Vagina (tissue), 2 donors: ENCODE measurements at places on chromosomes 16 and 17.

GRCh38 chr16:58487566-58488351, 12.2 kb upstream of the NDRG4 start:
- no peak for DNase-seq

GRCh38 chr17:45395569-45396415, 36.9 kb downstream of the ARHGAP27 start:
- no peak for DNase-seq

- DNase-seq: peak; percentile 71
Observed at GRCh38 chr17:40545660-40546059, 19.6 kb downstream of the CCR7 start.

GRCh38 chr16:4056161-4057105, 59.8 kb downstream of the ADCY9 start:
- no peak for DNase-seq

- no peak for DNase-seq
Observed at GRCh38 chr16:90018297-90018651, 982 bp downstream of the DBNDD1 start.

DNA sequence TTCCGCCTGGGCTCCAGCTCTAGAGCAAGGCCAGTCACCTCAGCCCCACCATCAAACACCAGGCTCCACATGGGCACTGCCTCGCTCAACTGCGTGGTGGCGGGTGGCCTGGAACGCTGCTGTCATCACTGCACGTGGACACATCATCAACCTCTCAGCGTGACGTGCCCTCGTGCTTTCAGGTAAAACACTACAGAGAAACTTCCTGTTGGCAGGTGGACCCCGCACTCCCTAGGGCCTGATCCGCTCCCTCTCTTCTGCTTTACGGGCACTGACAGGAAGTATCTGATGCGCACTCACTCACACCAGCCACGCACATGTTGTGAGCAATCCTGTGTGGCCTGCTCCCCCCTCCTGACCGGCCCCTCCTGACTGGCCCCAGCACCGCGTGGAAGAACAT, 87.4 kb downstream of the ANKRD11 start:
- no peak for DNase-seq

DNA sequence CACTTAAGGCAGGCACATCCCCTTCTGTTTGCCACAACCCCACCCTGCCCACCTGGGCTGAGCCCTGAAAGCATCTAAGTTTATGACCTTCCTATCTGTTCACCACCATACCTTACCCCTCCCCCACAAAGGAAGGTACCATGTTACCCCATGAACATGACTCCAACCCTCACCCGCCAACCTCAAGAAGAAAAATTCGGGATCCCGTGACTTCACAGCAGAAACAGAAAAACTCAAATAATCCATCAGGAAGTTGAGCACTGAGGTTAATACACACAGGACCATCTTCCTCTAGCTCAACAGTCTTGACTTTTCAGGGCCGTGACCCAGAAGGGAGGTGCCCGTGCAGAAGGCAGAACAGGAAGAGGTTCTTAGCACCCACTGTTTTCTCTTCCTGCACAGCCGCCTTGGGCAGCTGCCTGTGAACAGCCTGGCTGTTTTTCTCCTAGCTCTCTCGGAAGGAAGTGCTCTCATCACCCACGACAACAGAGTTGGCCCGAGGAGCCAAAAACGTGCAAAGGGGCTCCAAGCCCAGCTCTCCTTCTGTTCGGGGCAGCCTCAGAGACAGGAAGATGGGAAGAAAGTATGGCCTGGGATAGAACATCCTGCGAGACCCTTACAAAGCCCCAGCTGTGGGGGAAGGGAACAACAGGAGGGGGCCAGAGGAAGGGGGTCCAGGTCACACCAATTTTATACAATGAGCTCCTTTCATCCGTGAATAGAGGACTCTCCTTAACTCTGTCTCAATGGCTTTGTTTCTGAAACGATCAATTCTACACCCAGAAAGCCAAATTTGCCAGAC, 101.1 kb downstream of the XYLT1 start:
- no peak for DNase-seq

DNA sequence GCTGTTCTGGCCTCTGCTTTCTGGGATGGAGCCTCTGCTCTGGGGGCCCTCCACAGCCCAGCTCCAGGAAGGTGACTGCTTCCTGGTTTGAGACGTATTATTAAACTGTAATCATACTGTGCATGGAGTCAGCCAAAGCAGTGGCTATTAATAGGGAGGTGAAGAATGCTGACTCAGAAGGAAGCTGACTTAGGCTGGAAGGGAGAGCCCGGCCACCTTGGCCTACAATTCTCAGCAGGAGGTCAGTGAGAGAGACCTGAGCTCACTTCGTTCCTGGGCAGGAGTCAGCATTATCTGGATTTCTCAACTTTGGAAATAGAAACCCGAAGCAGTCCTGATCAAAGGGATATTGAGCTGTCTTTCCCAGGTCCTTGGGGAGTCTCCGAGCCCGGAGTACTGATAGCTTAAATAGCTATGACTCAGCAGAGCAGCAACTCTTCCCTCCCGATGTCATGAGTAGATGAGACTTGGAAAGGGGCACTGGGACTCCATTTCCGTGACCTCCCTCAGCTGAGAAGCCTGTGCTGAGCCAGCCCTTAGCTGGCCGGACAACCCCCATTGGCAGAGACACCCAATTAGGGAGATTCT, 91.8 kb downstream of the YPEL2 start:
- no peak for DNase-seq

GRCh38 chr17:47810200-47810821, 11.3 kb downstream of the OSBPL7 start:
- no peak for DNase-seq

DNA sequence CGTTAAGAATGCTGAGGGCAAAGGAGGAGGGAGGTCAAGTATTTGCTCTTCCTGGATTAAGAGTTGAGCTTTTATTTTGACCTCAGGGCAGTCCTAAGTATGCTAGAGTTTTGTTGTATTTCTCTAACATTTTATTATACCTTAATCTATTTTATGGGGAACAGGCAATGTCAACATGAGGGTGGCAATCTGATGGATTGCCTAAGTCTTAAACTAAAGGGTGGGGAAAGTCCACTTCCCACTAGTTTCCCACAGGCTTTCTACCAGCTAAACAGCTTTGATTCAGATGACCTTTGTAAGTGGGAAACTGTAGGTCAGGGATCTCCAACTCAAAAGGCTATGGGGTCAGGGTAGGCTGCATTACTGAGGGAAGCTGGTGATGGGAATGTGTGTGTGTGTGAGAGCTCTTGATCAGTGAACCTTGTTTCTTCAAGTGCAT, 24.9 kb downstream of the HSD17B2 start:
- DNase-seq: no peak

- no peak for DNase-seq
Observed at GRCh38 chr17:57269598-57270255, 13.4 kb downstream of the MSI2 start.

- no peak for DNase-seq
Observed at GRCh38 chr16:55499281-55499680, 9.6 kb upstream of the LPCAT2 start.

DNA sequence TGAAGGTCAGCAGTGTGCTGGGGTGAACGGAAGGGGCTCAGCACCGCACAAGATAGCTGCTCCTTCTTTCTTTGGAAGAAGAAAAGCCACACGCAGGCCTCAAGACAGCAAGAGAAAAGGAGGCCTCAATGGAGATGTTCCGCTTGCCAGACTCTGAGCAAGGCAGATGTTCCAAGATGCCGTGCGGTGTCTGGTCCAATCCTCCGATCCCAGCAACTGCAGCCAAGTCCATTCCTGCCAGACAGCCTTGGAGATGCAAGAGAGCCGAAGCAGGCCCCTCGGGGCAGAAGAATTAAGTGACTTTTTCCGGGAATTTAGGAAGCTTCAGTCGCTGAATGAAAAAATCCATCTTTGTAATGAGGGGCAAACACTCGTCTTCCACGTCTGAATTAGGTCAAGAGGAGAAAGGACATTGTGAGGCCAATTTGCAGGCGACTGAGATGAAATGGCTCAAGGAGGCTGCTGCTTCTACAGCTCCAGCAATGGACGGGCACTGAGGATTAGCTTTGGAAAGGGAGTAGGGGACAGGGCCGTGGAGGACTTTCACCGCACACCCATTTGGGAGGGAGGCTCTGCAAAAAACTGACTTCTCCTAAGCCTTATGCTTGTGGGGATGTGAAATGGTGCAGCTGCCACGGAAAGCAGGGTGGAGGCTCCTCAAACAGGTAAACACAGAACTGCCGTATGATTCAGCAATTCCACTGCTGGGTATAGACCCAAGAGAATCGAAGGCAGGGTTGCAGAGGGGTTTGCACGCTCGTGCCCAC, 44.7 kb downstream of the RPH3AL start:
- DNase-seq: no peak

DNA sequence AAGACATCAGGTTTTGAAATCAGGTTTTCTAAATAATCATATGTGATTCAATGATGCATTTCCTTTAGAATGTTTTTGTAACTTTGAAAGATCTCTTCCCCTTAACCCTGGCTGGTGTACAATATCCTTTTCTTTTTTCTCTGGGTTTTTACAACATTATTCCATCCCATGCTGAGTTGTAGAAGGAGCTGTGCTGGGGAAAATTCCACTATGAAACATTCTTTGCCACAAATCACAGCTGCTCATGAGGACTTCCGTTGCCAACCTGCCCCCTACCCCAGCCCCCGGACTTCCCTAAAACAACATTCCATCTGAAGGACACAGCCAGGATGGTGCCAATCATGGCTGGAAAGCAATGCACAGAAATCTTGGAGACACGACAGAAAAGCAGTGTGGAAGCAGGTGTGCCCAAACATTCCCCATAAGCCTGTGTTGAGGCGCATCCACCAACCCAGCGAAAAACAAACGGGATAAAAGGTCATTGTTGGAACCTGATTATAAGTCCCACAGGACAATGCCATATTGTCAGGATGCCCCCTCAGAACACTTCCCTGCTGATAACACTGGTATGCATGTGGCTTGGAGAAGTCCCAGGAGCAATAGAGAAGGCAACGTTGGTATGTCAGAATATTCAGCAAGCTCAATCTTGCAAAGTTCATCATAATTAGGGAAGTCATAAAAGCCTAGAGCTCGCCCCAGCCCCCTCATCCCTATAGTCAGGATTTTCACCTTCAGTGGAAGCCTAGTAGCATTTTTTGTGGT, 475.0 kb downstream of the HS3ST3B1 start:
- DNase-seq: no peak

- DNase-seq: no peak
Observed at GRCh38 chr16:13718748-13719147, 201.2 kb upstream of the ERCC4 start.

DNA sequence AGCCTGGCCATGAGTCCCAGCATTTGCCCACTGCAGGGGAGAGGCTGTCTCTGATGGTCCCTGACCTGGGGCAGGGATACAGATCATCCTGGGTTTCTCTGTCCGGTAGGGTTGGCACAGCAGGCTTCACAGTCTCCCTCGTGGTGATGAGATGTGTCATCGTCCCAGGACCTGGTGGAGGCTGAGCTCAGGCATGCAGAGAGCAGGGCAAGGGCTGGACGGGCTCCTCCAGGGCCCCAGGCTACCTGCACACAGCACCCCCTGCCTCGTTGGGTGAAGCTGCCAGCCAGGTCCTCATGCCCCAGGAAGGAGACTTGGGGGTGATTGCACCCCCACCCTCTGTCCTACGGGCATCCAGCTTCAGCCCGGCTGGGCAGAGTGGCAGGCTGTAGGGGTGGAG, 155.8 kb upstream of the GSE1 start:
- no peak for DNase-seq

DNA sequence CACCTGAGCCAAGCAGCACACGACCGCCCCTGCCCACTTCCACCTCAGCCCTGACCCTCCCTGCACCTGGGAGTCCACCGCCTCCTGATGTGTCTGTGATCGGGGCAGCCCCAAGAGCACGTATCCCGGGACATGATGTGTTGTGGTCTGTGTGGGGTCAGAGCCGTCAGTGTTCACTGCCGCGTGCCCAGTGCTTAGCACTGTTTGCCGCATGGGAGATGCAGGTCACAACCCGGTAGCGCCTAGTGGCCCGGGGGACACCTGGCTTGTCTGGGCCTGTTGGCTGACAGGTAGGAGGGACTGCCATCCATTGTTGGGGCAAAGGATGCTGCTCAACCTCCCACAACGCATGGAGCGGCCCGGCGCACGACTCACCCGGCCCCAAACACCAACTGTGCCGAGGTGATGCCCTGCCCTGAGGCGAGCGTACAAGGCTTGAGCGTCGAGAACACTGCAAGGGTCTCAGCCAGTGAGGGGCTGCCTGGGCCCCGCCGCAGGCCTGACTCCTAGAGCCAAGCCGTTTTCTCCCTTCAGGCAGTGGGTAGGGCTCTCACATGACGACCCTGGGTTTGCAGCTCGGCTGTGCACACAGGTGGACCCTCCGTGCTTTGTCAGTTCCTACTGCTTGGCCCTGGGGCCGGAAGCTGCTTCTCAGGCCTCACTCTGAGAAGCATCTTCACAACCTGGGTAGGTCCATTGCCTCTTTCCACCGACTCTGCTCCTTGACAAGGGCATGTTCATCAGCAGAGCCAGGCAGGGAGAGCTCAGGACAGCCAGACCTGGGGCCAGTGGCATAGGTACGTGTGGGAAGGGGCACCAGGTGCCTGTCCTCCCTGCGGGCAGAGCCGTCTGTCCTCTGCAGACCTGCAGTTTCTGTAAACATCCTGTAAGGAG, 5.9 kb upstream of the C16orf95 start:
- no peak for DNase-seq

DNA sequence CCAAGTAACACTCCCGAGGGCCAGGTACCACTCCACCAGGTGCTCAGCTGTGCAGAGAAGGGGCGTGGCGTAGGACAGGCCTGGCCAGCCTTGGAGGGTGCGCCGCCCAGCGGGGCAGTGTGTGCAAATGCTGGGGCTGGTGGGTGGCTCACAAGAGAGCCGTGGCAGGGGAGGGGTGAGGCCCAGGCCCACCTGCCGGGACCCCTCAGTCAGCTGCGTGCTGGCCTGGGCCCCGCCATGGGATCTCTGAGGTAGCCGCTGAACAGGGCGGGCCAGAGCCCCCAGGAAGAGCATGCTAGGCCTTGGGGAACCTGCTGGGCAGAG, 8.8 kb downstream of the TPSG1 start:
- no peak for DNase-seq

DNA sequence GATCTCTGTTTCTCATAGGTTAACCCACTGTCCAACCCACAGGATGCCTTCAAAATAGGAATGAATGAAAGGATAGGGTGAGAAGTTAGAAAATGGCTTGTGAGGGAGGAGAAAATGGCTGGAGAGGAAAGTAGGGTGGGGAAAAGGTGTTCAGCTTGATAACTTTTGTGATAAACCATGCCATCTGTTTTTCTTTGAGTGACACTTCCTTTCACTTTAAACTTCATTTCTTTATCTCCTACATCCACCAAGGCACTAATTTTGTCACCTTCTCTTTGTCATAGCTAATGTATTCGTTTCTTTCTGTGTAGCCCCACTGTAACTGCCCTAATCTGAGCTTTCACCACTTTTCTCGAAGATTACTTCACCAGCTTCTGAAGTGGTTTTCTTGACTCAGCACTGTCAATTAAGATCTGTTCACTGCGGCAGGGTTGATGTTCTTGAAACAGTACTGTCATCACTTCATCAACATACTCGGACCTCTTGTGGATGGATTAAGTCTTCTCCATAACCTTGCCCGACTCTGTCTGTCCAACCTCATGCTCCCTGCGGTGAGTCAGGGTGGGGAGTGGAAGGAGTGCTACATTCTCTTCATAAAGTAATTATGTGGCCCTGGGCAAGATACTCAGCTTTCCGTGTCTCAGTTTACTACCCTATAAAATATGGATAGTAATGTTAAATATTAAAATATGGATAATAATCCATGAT, 5.5 kb upstream of the KRT10 start:
- DNase-seq: no peak
